ENCODE measurements at places on chromosomes 12 and 14.

DNA sequence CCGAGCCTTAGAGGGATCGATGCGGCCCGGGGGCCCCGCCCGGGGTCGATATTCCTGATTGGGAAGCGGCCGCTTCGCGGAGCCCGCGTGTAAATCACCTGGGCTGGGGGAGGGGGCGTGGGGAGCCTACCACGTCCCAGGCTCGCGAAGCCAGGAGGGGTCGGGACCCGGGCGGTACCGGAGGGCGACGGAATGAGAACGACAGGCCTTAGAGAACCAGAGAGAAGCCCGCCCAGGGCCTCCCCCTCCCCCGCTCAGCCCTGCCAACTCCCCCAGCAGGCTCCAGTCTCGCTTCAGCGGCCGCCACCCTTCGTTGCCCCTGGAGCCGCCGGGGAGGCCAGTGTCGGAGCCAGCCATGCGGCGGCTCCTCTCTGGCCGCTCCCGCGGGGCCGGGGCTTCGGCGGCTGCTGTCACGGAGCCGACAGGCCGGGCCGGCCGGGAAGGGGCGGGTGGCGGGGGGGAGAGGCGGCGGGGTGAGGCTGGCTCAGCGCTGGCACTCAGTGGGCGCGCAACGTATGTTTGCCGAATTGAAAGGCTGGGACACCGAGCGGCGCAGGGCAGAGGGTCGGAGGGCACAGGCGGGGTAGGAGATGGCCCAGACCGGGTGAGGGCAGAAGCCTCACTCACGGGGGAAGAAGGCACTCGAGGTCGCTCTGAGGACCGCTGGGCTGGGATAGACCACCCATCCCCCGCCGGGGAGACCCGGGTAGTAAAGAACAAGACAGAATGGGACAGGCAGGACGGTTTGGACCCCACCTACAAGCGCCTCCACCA, 1.4 kb upstream of the DNAJC22 start:
- no peak for DNase-seq

DNA sequence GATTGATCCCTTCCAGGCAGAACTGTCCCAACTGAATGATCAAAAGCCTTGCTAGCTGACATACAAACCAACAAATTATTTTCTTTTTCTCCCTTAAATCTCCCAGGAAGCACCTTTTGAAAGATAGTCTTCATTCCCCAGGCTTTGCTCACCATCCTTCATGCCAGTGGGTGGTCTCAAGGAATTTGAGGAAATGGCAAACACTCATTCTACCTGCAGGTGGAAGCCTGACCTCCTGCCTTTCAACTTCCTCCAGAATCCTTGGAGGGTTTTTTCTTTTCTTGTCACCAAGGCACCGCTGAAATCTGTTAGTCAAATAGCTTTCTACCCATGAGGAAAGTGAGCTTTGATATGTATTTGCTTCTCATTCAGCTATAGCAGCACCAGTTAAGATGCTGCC, 128.5 kb downstream of the WIF1 start:
- no peak for DNase-seq

DNA sequence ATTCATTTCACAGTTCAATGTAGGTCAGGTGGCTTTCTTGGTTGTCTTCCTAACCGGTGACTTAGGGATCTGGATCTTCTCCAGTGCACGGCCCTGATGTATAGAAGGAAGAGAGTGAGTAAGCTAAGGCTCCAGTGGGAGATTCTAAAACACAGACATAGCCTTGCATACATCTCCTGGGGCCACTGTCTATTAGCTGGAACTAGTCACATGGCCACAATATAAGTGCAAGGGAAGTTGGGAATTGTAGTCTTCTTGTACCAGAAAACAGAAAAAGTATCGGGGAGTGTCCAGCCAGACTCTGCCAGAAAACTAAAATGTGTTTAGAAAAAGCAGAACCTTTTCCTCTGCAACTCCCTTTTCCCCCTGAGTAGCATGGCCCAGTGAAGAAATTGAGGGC, 531.6 kb downstream of the VRK1 start:
- no peak for DNase-seq

DNA sequence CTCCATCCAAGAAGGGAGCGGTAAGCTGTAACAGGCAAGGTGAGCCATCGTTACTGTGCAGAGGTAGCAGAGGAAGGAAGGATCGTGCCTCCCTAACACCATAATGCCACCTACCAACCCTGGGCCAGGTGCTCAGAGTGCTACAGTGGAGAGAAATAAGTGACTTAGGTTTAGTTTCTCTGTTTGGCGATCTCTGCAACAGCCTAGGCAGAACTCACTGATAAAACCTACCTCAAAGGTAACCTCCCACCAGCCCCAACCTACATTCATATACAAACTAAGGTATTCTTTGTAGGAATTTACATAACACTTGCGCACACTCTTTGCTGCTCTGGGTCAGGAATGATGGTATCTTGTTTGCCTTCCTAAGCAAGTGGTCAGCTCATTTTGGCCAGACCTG, 93.4 kb upstream of the TMEM132D start:
- no peak for DNase-seq

GRCh38 chr12:120041386-120042231, 52.6 kb downstream of the BICDL1 start:
- no peak for DNase-seq

DNA sequence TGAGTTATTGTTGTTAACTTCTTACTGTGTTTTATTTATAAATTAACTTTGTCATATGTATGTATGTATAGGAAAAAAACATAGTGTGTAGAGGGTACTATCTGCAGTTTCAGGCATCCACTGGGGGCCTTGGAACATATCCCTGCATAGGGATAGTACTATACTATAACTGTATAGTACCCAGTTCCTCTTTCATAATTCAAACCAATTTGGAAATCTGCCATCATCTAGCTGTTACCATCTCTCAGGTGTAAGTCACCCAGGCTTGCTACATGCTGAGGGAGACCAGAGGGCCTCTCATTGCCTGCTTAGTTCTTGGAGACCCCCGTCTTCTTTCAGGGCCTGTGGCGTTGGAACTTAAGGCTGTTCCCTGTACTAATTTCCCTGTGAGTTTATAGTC, 12.9 kb upstream of the DCD start:
- no peak for DNase-seq

DNA sequence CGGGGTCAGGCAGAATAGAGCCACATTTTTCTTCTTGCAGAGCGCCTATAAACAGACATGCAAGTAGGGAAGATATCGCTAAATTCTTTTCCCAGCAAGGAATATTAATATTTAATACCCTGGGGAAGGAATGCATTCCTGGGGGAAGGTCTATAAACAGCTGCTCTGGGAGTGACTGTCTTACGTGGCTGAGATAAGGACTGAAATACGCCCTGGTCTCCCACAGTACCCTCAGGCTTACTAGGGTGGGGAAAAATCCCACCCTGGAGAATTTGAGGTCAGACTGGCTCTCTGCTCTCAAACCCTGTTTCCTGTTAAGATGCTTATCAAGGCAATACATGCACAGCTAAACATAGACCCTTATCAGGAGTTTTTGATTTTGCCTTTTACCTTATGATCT, 262.3 kb downstream of the CEP128 start:
- DNase-seq = no peak

- DNase-seq = no peak
Observed at GRCh38 chr12:117904051-117904450, 64.7 kb downstream of the KSR2 start.

DNA sequence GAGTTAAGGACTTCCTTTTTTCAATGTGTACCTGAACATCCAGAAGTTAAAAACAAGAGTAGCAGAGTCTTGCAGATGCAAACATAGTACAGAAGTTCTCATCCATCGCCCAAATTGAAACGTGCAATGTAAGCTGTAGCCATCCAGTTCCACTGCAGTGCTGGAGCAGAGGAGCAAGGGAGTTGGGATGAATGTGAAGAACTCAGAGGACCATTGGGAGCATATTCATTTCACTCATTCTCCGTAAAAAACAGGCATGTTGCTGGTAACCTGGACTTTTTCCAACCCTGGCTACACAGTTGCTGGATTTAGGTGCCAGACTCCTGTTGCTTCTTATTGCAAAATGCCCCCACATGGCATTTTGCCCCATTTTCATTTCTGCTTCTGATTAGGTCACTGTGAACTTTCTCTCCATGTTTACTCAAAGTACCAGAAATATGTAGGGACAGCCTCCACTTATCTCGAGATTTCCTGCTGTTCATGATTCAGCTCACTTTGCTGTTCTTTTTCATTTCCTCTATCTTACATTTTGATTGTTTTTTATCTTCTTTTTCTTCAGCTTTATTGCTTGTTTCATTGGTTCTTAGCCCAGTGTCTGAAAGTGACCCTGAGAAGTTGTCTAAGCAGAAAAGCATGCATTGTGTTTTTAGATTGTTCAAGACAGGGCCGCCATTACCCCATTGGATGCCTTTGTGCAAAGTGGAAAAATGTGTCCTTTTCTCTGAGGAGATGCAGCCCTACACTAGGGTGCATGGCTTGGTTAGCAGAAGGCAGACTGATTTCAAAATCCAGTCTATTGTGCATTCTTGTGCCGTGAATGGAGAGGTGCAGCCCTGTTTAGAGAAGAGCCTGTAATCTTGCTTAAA, 109.0 kb upstream of the AMIGO2 start:
- DNase-seq = no peak

- no peak for DNase-seq
Observed at GRCh38 chr12:114631242-114631641, 52.7 kb downstream of the TBX3 start.

GRCh38 chr14:35222324-35222723, 69.9 kb upstream of the PSMA6 start:
- no peak for DNase-seq

DNA sequence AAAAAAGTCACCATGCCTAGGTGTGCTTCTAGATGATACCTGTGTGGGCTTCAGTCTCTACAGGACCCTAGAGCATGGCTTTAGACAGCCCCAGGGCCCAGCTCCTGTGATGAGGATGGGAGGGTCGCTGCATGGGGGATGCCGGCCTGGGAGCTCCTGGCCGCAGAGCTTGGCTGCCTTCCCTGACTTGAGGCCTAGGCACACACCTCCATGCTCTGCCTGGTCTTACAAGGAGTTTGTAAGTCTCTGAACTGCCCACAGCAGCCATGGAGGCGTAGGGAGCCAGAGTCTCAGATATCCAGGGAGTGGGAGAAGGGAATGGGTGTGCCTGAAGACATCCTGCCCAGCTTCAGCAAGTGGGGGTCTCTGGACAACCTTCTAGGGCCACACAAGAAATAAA, 149.5 kb upstream of the MYL2 start:
- no peak for DNase-seq

DNA sequence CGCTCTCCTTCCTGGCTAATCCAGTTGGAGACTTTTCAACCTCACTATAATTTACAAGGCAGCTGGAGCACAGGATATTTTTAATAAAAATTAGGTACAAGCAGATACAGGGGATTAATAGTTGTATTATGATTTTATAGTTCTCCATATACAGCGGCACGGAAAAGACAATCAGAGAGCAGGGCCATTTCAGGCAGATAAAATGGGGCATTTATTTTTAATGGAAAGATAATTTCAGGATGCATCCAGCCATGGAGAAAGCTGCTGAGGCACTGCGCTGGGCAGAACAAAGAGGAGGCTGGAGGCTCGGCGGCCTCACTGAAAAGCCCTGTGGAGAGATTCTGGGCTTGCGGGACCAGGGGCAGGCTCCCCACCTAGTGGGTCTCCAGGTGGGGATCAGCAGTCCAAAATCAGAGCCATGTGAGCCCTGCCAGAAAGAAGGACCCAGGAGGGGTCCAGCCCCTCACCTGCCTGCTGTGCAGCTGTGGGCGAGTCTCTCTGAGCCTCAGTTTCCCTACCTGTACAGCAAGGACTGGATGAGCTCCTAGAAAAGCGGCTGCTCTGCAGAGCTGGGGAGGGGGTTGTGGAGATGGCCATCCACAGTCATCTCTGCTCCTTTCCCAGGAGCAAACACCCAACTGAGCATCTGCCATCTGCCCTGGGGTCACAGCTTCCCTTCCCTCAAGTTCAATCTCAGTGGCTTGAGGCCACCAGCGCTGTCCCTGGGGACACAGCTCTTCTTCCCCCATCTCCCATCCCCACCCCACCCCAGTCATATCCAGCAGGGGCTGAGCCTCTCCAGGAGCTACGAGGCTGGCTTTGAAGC, 23.9 kb upstream of the C14orf180 start:
- no peak for DNase-seq

- peak; percentile 32 for DNase-seq
Observed at GRCh38 chr12:116879509-116880212, 1.6 kb downstream of the HRK start.

GRCh38 chr12:13211859-13212664, 15.5 kb downstream of the EMP1 start:
- DNase-seq = peak; percentile 77

DNA sequence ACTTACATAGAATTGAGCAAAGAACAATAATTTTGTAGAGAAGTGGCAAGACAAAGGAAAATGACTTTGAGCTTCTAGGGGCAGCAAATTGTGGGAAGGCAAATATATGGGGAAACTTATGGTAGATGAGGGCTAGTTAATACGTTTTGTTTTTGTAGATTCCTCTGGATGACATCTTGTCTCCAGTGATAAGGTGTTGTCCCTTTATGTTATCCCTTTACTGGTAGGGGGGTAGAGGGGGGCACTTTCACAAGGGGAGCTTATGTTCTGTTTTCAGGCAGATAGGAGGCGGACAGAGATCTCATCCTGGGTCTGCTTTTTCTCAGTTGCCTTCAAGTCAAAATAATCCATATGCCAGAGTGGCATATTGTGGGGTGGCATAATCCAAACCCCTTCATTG, 106.5 kb upstream of the AMIGO2 start:
- DNase-seq = no peak

GRCh38 chr12:94817695-94818075, 167.3 kb upstream of the TMCC3 start:
- no peak for DNase-seq

DNA sequence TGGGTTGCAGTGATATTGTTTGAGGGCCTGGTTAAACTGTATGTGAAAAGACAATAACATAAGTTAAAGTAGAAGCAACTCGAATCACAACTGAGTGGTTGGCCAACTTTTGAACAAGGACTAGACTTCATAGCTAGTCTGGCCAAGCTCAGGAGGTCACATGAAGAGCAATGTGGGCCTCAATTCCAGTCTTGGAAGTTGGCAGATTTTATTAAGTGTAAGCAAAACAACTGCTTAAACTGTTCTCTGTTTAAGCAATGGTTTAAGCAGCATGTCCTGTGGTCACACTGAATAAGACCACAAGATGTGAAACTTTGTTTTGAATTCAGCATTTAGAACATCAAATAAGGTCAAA, 100.4 kb downstream of the TMTC3 start:
- no peak for DNase-seq

DNA sequence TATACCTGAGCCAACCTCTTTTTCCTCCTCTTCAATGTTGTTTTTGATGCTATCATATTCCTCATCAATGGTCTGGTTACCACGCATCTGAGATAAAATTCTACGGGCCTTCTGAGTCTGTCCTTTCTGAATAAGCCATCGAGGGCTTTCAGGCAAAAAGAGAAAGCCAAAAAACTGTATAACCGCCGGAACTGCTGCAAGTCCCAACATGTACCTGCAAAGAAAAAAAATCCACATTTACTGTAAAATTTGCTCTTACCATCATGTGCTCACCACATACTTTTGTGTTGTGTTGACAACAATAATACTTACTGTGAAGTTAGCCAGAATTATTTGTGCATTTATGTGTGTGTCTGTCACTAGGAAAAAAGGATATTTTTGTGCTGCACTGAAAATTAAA, 77.6 kb downstream of the SLC2A13 start:
- no peak for DNase-seq
